Stimulated activated CD4-positive, alpha-beta T cell treated with anti-CD3 and anti-CD28 coated beads, TNF-alpha, amount 100 ng/mL, for 4 hours (primary cell): ENCODE measurements at places on chromosomes 7 and 10.

DNA sequence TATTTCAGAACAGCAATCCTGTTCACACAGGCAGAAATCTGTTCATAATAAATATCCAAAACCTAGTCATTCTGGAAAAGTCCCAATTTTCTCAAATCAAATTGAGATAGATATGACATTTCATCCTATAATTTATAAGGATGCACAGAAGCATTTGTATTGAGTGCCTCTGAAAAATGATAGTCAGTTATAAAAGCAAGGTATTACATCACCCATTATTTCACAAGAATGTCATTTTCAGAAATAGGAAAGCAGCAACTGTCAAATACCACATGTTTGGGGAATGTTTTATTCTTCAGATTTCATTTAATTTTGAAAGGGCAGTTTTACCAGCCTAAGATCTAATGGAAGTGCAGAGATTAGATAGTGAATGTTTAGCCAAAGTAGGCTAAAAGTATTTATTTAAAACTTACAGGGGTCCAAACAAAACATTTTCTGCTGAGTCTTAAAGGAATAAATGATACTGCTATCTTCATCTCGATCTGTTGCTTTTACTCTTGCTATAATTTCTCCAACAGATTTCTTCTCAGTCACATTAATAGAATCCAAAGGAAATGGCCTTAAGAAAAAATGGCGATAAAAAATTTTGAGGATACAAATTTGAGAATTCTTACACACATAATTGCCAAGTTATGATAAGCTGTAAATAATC lies 185.8 kb downstream of the HGF start:
- DNase-seq: no peak

DNA sequence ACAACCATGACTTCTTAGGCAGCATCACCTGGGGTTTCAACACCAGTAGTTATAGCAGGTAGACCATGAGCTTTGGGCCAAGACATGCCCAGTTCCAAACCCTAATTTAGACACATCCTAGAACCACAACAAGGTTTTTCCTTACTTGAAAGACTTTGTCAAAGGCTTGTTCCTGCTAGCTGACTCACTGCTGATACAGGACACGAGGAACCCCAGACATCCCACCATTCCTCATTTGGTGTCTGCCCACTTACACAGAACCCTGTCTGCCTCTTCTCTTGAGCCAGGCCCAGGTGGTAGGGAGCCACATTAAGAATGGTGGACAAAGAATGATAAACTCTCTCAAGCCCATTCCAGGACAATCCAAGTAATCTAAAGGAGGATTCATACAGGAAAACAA lies 109.0 kb downstream of the CCDC71L start:
- no peak for DNase-seq

GRCh38 chr10:133225707-133226191 lies 4.3 kb upstream of the UTF1 start:
- no peak for DNase-seq

GRCh38 chr10:29434111-29434510 lies 145.2 kb downstream of the LYZL1 start:
- DNase-seq: no peak

DNA sequence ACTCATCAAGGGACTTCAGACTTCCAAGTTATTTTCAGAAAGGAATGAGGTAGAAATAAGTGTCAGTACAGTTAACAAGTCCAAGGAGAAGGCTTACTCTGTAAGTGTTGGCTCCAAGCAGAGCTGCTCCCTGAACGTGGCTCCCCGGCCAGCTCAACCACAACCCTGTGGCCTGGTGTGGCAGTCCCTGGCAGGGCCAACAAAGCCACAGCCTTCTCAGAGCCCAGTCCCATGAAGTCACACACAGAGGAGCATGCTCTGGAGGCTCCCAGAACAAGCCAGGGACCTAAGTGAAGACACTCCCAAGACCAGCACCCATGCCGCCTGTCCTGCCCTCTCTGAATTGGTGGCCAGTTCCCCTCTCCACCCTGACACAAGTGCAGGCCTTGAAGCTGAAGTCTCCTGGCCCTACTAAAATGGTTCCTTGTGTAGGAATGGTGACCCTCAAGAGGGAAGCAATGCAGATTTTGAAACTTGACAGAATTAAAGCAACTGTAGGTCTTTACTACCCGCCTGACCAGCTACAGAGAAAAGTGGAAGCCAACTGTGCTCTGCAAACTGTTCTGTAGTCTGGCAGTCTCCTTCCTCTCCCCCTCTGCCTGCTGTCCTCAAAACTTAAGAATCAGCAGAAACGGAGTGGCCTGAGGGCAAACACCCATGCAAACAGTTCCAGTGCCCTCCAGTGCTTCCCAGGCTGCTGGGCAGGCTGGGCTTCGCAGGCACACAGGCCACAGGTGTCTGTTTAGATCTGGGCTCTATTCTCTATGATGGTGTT lies 51.1 kb downstream of the NOD1 start:
- DNase-seq: no peak

DNA sequence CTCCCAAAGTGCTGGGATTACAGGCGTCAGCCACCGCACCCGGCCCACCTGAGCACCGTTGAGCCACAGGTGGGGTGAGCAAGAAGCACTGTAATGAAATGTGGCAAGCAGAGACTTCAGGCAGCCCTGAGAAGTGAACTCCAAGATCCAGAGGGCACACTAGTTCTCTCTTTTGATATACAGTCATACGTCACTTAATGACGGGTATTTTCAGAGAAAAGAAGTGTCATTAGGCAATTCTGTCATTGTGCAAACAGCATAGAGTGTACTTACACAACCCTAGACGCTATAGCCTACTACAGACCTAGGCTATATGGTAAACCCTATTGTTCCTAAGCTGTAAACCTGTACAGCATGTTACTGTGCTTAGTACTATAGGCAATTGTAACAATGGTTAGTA lies 7.9 kb downstream of the PANK1 start:
- DNase-seq: no peak

GRCh38 chr7:105639667-105640493 lies 58.6 kb upstream of the EFCAB10 start:
- no peak for DNase-seq

DNA sequence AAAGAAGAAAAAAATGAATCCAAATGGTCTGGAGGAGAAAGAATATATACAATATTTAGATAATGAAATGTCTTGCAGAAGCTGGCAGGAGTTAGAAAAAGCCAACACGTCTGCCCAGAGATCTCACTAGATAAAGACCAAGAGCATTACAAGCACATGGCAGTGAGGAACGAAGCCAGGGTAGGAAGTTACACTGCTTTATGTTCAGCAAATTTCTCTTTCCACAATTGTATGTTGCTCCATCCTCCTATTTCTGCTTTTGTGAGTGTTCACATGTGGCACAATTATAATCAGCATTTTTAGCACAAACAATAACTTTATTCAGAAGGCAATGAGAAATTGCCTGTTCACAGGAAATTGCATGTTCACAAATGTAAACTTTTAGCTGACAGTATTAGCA lies 53.7 kb downstream of the LRRC17 start:
- no peak for DNase-seq

- no peak for DNase-seq
Measured at GRCh38 chr7:131104596-131105293, 222.9 kb upstream of the MKLN1 start.

GRCh38 chr10:50619882-50620281 lies 3.9 kb downstream of the SGMS1 start:
- no peak for DNase-seq

- DNase-seq: no peak
Measured at GRCh38 chr10:35520996-35521395, 84.1 kb upstream of the GJD4 start.

DNA sequence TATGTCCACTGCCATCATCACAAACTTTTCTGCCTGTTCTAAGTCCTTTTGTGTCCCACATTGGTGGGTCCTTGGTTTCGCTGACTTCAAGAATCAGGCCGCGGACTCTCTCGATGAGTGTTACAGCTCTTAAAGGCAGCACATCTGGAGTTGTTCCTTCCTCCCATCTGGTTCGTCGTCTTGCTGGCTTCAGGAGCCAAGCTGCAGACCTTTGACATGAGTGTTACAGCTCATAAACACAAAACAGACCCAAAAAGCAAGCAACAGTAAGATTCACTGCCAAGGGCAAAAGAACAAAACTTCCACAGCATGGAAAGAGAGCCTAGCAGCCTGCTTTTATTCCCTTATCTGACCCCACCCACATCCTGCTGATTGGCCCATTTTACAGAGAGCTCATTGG lies 30.2 kb downstream of the ASNS start:
- no peak for DNase-seq

DNA sequence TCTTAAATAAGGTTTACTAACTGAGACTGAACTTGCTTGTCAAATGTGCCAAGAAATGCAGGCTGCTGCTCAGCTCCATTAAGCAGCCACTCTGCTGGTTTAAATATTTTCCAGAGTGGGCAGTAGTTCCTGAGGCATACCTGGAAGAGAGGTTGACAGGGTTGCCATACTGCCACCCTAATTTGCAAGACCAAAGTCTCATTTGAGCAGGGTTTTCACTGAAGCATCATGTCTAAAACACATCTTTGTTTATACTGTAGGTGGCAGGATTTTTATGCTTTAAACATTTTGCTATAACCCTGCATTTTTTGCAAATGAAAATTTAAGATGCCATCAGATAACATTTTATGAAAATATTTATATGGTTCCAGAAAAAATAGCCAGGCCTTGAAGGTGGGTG lies 618.0 kb upstream of the LRRTM3 start:
- no peak for DNase-seq

DNA sequence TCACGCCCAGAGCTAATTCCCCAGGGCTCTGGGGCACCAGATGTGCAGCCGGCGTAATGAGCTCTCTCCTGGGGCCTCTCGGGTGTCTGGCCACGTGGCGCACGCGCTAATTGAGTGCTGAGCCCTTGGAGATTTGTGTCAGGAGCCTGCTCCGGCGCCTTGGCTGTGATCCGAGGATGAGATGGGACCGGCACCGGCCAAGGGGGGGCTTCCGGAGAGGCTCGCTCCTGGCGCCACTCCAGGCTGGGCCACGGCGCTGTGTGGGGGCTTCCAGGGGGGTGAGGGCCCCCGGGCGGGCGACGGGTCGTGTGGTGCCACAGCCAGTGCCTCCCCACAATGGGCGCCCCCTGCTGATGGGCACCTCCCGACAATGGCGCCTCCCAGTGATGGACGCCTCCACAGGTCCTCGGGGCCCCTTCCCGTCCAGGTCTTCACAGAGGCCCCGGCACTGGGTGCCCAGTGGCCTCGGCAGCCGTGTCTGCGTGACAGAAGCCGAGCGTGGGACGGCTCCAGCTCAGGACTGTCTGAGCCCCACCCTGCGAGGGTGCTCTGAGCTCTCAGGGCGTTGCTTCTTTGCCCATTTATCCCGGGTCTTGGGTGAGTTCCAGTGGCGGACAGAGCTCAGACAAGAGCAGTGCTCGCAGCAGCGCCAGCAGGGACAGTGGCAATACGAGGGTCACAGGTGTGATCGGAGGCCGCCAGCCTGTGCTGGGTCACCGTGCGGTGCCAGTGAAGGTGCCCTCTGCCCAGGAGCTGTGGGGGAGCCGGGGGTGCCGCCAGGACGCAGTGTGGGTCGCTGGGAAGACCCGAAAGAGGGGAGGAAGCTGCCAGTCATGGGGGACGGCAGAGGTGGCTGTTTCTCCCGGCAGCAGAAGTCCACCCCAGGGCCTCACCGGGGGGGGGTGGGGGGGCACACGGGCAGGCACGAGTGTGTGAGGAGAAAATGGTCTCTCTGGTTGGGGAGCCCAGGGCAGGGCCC lies 8.2 kb upstream of the NKX6-2 start:
- DNase-seq: no peak

- no peak for DNase-seq
Measured at GRCh38 chr10:124008187-124008586, 85.2 kb downstream of the CHST15 start.
